ENCODE measurements at places on chromosomes 7 and 10.

GRCh38 chr10:71729161-71729636, 9.6 kb upstream of the C10orf105 start:
- DNase-seq, result no peak

DNA sequence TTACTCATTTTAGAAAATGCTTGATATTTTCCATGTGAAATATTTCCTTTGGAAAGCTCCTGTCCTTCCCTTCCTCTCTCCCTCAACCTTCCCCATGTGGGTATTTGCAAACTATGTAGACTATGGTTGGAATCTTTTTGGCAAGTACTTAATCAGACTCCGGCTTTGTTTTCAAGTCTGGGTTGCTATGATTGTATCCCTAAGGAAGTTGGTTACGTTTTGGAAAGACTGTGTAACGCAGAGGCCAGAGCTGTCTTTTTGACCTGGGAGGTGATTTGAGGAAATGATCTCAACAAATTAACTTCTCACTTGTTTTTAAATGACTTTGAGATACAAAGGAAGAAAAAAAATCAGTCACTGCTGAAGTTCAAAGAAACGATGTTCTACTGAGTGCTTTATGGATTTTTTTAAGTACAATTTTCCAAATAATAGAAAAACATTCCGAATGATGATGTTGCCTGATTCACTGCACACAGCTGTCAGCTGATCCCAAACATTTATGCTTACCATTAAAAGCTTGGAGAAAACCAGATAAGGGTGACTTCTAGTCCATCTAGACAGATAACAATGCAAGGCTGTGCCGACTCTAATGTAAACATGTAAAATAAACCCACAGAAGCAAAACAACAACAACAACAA, 145.5 kb upstream of the CELF2 start:
- peak; percentile 61 for DNase-seq

- no peak for DNase-seq
Observed at GRCh38 chr10:93280121-93280698, 201.9 kb downstream of the MYOF start.

- no peak for DNase-seq
Observed at GRCh38 chr7:2507208-2507916, 12.2 kb upstream of the LFNG start.

GRCh38 chr7:129853661-129854268, 99.0 kb downstream of the UBE2H start:
- DNase-seq, result no peak

DNA sequence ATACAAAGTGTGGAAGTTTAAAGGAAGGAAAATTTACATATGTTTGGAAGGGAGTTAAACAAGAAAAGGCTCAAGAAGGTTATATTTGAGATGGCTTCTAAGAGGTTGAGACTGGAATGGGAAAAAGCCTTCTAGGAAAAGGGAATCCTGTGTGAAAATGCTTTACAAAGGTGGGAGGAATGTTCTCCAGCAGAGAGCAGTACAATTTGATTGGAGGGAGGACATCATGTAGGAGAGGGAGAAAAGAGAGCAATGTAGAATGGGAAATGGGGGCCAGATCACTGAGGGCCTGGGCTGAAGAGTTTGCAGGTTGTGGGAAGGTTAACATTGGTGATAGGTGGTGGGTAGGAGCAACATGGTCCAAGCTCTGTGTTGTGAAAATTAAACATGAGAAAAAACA, 366.9 kb downstream of the XPNPEP1 start:
- no peak for DNase-seq

GRCh38 chr7:151087245-151088018, 1.2 kb downstream of the AGAP3 start:
- peak; percentile 53 for DNase-seq

DNA sequence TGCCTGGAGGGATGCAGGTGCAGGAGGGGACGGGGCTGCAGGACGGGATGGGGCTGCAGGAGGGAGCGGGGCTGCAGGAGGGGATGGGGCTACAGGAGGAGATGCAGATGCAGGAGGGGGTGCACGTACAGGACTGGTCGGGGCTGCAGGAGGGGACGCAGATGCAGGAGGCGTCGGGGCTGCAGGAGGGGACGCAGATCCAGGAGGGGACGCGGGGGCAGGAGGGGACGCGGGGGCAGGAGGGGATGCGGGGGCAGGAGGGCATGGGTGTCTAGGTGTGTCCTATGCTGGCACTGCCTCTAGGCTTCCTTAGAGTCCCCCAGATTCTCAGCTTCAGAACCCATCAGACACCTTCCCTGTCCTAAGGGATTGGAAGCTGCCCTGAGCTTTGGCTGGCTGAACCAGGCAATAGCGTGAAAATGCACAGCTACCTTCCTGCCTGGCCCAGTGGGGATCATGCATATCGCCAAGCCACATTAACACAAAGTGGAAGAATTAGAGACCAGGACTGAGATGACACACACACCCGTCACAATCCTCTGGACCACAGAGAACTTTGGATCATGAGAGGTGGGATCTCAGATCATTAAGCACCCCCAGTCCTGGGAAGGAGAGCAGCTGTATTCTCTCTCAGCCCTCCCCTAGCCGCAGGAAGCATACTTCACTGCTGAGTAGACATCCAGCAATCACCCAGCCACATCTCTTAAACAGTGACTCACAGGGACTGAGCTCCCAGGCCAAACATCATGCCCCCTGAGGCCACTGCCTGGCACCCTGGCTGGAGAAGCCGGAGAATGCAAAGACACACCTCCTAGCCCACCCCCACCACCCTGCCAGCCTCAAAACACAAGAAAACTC, 67.3 kb downstream of the VWA2 start:
- no peak for DNase-seq

- DNase-seq, result no peak
Observed at GRCh38 chr10:22619101-22619500, 95.3 kb downstream of the PIP4K2A start.

DNA sequence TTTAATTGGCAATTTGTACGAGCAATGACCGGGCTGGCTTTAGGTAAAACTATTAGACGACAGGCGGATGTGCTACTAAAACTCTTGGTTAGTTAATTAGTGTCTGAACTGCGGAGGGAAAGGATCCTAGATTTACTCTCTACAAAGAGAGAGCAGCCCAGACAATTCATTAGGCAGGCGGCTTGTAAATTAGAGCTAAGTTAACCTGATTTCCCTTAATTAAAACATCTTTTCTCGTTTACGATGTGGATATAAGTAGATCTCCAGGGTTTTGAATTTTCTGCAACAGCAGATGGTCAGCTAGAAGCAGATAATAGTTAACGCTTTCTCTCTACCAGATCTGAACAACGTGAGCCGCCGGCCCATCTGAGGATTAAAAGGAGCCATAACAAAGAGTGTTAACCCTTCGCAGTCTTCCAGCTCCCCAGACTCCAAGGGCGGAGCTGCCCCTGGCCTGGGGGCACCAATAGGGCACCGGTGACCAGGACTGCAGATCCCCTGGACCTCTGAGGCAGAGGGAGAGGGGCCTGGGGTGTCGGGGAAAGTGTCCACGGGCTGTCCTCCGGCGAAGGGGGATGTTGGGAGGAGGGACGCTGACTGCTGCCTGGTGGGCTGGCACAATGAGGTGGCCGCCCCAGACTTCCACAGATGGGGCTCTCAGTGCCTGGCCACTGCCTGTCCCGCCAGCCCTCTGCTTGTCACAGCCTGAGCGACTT, 6.3 kb upstream of the UNCX start:
- DNase-seq, result no peak

DNA sequence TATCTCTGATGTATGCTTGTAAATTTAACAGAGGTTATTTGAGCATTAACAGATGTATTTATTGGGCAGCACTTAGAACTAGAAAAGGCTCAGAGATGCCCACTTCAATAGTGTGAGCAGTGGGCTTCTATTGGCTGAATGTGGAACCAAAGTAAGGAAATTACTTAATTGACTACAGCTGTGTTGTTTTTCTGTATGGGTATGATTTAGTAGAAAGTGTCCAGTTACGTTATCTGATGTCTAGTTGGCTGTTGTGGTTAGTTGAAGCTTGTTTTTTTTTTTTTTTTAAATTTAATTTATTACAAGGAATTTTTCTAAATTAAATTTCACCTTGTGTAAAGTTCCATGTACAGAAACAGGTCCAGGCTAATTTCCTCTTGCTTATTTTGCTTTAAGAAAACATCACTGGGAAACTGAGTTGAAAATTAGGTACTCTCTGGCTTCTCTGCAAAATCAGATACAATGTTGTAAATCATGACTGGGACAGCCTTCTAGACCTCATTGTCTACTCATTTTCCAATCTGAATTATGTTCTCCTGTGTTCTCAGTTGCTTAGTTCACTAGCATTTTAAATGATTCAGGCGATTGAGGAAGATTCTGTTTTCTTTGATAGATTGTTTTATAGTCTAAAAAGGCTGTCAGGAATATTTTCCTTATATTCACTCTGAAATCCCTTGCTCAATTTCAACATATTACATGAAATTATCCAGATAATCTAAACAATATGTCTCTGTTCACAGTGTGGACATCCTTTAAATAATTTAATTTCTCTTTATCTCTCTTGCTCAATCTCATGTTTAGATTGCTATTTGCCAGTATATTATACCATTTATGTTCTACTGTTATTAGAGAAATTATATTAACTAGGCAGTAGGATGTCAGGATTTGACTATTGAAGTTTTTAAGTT, 53.0 kb downstream of the PHF14 start:
- DNase-seq, result no peak

- DNase-seq, result no peak
Observed at GRCh38 chr10:133150656-133151055, 9.4 kb upstream of the KNDC1 start.

DNA sequence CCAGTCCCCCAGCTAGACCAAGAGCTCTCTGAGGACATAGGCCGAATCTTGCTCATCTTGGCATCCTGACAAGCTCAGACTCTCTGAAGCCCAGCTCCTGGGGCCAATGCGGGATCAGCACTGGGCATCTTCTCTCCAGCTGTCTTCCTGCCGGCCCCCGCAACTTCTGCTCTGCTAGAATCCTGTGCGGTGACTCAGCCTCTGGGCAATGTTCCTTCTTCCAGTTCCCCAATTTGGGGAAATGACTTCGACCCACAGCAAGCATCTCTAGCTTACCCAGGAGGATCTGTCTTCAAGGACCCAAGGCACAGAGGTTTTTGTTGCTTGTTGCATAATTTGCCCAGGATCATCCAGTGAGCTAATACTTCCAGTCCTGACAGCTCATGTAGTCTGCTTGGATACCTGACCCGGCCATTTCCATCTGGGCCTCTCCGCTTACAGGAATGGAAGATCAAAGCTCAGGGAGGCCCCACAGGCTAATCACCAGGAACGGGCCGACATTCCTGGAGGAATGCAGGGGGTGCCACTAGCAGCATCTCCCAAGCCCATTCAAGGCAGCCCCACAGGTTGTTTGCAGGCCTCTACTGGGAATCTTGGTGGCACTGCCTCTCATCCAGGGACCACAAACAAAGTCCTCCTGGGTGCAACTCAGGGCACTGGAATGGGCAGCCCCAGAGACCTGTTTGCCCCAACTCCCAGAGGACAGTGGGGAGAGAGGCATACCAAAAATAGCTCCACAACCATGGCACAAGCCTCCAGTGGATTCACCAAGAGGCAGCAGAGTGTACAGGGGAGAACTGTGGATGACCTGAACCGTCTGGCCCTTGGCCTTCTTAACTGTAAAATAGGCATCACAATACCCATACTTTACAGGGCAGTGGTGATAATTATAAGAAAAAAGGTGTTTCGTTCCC, 151.9 kb downstream of the NEURL1 start:
- peak; percentile 68 for DNase-seq

- no peak for DNase-seq
Observed at GRCh38 chr10:83612050-83612449, 527.3 kb upstream of the GHITM start.

DNA sequence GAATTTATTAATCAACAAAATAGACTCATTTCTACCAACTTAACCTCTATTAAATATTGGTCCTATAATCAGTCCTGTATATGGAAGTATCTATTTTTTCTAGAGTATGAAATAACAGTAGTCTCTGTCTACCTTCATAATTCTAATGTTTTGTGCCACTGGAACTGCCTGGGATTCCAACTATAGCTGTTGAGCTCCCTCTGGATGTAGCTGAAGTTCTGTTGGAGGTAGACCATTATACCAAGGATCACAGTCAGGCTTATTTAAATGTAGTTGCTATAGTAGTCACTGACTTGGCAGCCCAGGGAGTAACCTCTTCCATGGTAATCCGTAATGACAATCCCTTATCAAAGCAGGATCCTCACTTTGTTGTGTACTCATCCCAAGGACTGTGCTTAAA, 48.5 kb upstream of the PHYHIPL start:
- DNase-seq, result no peak

- no peak for DNase-seq
Observed at GRCh38 chr7:952548-953441, 1.7 kb downstream of the ADAP1 start.

DNA sequence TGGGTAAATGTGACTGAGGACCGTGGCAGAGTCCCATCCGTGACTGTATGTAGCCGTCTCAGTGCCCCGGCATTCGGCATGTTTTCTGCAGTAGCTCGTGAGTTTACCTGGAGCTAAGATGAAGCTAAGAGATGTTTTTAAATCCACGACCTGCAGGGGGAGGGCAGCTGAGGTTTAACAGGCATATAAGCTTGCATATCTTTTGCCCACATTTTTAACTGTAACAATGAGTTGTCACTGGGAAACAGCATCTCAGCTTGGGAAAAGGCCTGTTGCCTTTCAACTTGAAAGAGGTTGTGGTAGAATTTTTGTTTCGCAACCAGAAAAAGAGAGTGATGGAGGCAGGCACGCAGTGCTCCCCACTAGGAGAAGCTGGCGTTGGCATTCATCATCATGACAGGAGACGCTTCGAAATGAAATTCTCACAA, 77.7 kb downstream of the CELF2 start:
- no peak for DNase-seq

DNA sequence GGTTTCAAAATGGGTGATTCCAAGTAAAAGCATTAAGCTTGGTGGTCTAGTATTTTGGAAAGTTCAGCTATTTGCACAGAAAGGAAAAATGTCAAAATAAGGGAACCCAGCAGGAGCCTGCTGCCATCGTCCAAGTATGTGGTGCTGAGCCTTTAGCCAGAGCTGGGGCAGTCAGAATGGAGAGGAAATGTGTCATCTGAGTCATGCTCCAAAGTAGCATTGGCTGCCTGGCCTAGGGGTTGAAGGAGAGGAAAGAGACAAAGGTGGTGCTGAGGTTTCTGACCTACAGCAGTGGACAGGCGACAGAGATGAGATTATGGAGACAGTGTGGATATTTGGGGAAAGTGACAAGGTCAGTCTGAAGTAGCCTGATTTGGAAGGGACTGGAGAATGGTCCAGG, 103.9 kb downstream of the PLCE1 start:
- no peak for DNase-seq

DNA sequence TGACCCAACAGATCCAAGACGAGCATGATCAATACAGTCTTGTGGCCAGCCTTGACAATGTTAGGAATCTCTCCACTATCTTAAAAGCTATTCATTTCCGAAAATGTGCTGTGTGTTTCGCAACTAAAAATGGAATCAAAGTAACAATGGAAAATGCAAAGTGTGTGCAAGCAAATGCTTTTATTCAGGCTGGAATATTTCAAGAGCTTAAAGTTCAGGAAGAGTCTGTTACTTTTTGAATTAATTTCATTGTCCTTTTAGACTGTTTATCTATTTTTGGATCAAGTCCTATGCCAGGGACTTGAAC, 24.3 kb upstream of the TIAL1 start:
- no peak for DNase-seq
